ENCODE measurements at places on chromosomes 6 and 20.

GRCh38 chr20:54084727-54085388, 14.5 kb upstream of the BCAS1 start:
- DNase-seq: no peak

DNA sequence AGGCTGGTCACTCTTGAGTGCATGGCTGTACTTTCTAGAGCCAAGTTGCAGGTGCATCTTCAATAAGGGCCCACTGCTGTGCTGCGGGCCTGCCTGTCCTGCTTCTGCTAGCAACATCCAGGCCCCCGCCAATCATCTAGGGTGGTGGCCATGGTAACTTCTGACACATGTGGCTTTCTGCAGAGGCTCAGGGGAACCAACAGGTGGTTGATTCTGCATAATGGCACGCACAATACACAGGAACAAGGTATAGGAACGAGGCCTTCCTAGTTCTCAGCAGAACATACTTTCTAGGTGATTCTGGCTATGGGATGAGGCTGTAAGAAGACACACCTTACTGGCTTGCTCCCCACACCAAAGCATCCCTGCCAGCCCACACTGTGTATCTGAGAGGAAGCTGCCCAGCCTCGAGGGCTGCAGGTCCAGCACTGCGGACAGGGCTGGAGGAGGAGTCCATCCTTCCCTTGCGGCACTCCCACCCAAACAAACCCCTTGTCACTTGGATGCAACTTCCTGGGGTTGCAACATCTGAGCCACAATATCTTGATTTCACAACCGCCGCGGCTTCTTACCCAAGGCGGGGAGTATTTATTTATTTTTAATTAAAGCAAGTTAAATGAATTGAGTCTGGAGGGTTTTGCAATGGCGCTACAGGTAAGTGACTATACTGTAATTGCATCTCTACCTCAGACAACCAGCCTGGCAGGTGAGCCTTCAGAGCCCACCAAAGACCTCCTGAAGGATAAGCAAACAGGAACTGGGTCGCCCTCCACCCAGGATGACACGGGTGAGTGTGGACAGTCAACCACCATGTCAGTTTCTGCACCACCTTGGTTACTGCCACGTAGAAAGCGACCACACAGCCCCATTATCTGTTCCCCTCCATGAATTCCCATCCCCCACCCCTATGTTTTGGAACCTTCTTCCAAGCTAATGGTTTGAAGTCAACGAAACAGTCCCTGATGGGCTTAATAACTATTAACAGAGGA, 49.6 kb downstream of the SULF2 start:
- DNase-seq: no peak

DNA sequence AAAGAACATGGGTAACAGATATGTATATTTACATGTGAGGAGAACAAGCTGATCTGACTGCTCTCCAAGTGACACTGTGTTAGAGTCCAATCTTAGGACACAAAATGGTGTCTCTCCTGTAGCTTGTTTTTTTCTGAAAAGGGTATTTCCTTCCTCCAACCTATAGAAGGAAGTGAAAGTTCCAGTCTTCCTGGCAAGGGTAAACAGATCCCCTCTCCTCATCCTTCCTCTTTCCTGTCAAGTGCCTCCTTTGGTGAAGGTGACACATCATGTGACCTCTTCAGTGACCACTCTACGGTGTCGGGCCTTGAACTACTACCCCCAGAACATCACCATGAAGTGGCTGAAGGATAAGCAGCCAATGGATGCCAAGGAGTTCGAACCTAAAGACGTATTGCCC, 5.2 kb downstream of the HFE start:
- no peak for DNase-seq

GRCh38 chr6:36928547-36928918, 26.0 kb upstream of the PI16 start:
- no peak for DNase-seq

- DNase-seq: no peak
Measured at GRCh38 chr6:30830438-30830837, 53.9 kb upstream of the DDR1 start.

GRCh38 chr6:157392927-157393668, 12.1 kb downstream of the ZDHHC14 start:
- no peak for DNase-seq

DNA sequence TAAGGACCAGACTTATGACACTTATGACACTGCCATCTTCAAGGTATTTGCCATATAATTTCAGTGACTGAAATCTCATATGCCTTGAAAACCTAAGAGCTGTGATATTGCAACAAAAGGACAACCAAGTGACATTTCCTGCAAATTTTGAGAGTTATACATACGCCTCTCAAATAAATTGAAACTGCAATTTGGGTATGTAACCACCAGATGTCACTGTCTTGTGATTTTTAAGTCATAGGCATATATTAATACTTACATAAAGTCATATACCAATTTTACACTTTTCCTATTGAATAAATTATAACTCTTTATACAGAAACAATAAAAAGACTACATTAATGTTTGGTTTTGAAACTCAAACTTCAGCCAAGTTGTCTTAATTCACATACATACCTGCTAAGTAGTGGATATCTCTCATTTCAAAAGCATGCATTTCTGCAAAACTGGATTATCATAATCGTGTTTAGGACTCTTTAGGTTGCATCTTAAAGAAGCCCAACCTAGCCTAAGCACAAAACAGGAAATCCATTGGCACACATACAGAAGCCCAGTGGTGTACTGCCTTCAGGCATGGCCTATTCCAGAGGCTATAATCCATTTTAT, 180.2 kb downstream of the PACRG start:
- no peak for DNase-seq

- DNase-seq: no peak
Measured at GRCh38 chr6:147900247-147900830, 391.8 kb downstream of the SAMD5 start.

GRCh38 chr6:72639920-72640614, 18.2 kb downstream of the KCNQ5 start:
- no peak for DNase-seq
